ENCODE measurements at places on chromosomes 2 and 18.

- peak; percentile 40 for DNase-seq
Measured at GRCh38 chr2:37855283-37856041, 69.6 kb upstream of the RMDN2 start.

DNA sequence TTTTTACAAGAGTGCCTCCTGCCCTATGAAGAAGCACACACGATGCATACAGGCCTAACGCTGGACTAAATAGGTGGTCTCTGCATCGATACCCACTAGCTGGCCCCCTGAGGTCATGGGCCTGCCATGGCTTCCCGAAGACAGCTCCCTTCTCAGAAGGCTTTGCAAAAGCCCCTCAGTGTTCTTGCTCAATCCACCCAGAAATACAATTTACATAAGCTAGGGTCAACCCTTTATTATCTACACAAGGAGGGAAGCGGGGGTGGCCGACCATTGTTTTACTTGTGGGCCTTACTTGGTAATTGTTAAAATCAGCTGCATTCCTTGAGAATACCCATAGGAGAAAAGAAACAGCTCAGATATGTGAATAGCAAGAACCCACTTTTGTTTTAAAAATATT, 28.5 kb downstream of the UXS1 start:
- no peak for DNase-seq

DNA sequence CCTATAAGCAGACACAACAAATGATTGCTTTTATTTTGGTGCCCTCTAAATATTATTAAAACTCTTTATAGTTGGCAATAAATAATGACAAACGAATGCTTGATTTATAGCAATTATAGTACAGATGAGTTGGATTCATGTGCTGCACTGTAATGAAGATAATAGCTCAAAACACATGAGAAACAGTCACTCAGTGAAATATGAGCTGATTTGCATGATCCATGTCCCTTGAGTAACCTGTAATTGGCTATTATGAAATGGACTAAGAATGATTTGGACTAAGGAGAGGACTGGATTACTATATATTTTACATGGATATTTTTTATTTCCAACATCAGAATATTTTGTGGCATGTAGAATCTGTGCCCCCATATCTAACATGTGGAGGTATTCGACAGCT, 365.6 kb upstream of the UBE2E3 start:
- DNase-seq: no peak

DNA sequence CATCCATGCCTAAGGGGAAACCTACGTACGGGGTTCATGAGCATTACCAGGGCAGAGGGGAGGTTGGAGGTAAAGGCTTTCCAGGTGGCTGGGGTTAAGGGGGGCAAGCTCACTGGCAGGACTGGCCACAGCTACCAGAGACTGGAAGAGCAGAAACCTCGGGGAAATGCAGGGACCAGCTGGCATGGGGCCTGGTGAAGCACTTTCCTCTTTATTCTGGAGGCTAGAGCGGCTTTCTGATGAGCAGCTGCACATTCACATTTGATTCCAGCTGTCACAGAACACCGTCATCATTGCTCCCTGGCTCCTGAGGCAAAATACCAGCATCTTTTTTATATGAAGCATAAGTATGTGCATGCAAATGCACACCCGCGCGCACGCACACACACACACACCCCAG, 28.7 kb upstream of the LRRC30 start:
- DNase-seq: no peak

DNA sequence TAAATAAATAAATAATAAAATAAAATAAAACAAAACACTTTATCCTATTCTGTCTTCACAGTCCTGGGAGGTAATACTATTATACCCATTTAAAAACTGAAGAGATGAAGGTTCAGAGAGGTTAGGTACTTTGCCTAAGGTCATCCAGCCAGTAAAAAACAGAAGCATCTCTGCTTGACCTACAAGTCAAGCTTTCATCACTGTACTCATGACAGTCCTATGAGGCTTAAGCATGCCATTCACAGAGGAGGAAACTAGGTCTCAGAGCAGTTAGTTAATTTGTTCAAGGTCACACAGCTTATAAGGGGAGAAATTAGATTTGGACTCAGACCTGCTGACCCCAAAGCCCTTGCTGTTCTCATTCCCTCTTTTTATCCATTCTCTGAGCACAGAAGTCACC, 77.5 kb downstream of the MARCO start:
- DNase-seq: no peak

DNA sequence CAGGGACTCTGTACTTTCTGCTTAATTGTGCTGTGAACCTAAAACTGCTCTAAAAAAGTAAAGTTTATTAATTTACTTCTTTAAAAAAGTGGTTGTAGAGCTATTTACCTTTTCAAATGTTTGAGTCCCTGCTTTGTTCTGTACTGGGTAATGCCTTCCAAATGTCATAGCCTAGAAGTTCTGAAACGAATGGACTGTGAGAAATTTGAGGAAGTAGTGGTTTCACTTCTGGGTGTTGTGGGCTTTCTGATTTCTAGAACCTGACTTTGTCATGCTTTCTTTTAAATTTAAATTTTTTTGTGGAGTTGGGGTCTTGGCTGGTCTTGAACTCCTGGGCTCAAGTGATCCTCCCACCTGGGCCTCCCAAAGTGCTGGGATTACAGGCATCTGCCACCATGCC, 44.6 kb downstream of the SMAD4 start:
- DNase-seq: no peak

GRCh38 chr2:15115776-15116175, 445.4 kb downstream of the NBAS start:
- no peak for DNase-seq

- no peak for DNase-seq
Measured at GRCh38 chr2:36376319-36376765, 20.8 kb downstream of the CRIM1 start.

DNA sequence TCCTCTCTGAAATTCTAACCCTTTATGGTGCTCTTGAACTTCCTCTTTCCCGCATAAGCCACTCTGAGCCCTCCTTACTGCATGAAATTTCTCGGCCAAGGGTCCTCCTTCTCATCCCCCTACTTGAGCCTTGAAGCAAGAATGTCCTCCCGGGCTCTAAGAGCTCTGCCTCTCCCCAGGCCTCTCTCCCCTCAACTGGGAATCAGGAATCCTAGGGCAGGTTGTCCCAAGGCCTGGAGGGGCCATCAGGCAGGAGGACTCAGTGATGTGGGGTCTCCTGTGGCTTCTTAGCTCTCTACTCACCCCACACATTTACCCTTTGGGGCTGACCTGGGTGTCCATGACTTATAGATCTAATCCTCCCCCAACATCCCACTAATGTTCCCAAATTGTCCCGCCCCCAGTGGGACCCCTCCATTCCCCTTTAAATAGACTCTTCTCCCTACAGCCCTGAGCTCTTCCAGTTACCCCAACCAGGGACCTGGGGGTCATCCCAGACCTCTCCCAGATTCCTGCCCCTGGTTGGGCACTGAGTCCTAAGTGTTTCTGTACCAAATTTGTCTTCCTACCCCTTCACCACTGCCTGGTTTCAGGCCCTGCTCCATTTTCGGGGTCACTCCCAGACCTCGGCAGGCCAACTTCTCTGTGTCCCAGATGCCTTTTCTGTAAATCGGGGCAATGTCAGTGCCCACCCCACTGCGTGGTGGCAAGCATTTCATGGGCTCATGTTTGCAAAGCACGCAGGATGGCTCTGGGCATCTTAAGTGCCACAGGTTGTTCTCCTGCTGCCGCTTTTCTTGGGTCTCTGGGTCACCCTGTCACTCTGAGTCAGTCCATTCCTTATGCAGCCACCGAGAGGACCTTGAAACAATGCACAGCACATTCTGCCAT, 171.2 kb downstream of the ASB1 start:
- no peak for DNase-seq

DNA sequence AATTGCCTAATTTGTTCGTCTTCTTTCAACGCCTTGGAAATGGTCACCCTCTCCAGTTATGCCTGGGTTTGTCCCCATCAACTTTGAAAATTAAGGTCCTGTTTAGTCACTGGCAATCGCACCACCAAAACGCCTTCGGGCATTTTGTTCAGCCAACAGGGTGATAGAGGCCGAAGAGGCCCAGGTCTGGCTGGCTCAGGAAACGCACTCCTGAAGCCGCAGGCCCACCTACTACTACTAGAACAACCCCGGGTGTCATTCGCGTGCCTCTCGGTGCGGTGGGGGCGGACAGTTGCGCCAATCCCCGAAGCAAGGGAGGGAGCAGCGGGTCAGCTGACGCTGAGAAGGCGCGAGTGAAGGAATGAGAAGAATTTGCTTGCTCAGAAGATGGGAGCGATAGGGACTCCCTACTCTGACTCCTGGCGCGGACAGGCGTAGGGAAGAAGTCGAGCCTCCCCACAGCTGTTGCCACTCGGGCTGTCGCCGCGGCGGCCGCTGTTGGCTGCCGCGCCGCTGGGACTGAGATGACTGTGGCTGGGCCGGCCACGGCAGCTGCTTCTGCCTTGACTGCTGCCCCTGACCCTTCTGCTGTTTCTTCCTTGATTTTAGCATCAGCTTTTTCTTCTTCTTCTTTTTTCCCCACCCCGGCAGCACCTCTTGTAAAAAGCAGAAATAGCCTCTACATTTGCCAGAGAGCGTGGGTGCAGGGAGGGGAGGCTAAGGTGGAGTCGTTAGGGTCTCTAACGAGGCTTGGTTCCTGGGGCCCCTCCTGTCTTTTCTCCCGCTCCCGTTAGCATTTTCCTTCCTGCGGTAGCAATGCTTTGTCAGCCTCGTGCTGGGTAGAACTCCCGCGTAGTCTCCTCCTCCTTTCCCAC, 387.6 kb downstream of the FIGN start:
- DNase-seq: peak; percentile 72

DNA sequence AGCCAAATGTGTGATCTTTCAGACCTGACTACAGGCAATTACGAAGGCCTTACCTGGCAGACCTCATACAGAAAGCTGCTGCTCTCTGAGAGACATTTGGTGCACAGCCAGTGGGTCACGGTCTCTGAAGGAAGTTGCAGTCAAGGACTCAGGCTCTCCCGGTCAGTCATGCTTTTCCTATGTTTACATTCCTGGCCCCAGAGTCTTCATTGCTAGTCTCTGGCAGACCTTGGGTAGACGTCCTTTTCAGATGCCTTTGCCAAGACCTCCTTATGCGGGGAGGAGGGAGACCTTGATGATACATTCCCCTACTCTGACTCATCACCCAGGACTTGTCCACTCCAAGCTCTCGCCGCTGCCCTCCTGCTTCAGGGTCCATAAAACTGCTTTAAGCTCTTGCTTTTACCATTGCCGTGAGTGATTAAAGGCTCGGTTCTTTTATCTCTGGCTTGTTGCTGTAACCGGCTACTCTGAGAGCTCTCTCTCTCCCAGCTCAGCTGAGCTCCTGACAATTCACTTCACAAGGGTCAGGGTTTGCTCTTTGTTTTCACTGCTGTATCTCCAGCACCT, 62.0 kb upstream of the SLC35F5 start:
- DNase-seq: peak; percentile 100

- no peak for DNase-seq
Measured at GRCh38 chr2:159186462-159186861, 100.0 kb downstream of the WDSUB1 start.

- no peak for DNase-seq
Measured at GRCh38 chr2:28515176-28515751, 19.4 kb downstream of the PLB1 start.

DNA sequence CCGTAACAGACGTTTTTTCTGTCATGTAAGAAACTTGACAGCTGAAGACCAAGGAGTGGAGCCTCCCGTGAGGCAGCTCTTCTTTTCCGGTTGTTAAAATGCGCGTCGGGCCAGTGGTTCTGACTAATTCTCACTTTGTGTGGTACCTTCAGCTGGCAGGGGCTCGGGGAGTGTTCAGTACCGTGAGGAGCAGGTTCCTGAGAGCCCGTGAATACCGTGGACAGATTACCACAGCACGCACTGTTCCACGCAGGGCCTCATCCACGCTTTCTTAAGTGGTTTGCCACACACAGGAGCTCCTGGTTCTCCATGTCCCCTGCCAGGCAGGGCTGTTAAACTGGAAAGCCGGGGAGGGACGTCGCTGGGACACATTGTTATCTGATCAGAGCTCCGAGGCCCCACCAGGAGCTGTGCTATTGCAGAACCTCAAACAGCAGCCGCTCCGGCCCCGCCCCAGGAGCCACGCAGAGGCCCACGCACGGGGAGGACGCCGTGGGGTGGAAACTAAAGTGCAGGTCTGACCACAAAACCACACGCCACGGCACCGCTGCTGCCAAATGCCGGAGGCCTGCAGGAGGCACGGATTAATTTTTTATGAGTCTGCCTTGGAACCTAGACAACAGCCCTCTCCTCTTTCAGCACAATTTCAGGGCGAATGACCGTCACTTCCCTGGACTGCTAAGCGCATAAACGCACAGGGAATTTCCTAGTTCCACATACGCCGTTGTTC, 43.3 kb downstream of the NFATC1 start:
- peak; percentile 75 for DNase-seq

GRCh38 chr2:215882689-215883088, 130.7 kb downstream of the MREG start:
- no peak for DNase-seq

GRCh38 chr2:37323781-37324535, 675 bp downstream of the PRKD3 start:
- DNase-seq: peak; percentile 23

DNA sequence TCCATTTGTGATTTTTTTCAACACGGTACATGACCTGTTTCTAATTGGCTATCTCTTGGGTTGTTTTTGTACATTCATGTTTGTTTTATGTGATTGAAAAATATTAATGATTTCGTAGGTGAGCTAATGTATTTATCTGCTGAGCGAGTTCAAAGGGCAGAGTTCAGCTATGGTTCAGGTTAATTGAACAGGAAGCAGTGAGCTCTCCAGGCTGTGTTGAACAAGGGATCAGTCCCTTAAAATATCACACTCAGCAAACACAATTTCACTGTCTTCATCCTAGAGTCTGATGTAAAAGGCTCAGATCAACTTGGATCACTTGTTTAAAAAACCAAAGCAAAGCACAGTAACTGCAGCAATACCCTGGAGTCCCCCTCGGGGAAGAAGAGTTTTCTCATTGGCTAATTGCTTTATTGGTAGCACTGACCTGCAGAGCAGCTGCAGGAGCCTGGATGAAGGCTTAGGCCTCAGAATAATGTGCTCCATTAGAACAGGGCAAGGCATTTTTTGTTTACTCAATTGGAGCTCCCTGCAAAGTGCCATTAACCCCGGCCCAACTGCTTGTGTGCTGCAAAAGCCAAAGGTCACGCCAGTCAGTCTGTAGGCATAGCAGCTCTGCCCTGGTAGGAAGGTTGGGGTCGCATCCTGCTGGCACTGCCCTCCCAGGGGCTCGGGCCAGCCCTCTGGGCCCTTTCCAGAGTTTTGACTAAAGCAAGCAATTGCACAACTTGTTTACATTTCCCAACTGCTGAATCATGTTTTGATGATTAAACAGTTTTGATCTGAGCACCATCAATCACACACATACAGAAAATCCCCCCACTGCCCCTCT, 10.5 kb downstream of the ONECUT2 start:
- DNase-seq: no peak

GRCh38 chr2:171847627-171848026, 46.4 kb downstream of the SLC25A12 start:
- no peak for DNase-seq

- DNase-seq: no peak
Measured at GRCh38 chr2:64317707-64318475, 136.1 kb upstream of the LGALSL start.

DNA sequence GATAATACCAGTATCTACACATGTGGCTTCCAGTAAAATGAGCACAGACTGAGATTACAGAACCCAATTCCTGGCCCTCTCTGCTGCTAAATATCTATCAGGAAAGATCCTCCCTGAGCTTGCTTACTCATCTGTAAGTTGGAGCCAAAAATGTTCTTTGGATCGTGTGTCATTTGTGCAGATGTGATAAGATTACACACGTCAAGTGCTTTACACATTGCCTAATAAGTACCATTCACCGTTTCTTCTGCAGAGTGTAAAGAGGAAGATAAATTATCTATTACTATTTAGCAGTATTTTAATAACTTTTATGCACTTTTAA, 23.2 kb upstream of the SLC20A1 start:
- peak; percentile 92 for DNase-seq

GRCh38 chr18:63157293-63158011, 162.1 kb downstream of the BCL2 start:
- no peak for DNase-seq

All from AG10803 (cell line).